CD4-positive, alpha-beta T cell treated with Interleukin-4 for 1 hour (primary cell): ENCODE measurements at places on chromosomes 5 and 9.

GRCh38 chr9:86471171-86471815, 117.1 kb upstream of the TUT7 start:
- DNase-seq, result no peak

DNA sequence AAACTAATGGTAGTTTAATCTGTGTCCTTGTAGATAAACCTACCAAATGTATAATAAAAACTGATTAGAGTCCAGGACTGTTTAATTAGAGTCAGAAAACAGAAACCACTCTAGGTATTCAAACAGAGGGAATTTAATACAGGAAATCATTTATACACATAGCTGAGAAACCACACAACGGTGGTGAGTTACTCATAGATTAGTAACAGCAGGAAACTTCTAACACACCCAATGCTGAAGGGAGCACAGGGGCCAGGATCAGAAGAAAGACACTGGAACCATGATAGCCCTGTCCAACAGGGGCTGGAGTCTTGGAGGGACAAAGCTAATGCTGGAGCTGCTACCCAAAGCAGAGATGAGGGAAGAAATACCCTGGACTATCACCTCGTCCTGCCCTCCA, 321.0 kb downstream of the ACTL7B start:
- no peak for DNase-seq

GRCh38 chr9:6186691-6187090, 28.9 kb upstream of the IL33 start:
- DNase-seq, result no peak

DNA sequence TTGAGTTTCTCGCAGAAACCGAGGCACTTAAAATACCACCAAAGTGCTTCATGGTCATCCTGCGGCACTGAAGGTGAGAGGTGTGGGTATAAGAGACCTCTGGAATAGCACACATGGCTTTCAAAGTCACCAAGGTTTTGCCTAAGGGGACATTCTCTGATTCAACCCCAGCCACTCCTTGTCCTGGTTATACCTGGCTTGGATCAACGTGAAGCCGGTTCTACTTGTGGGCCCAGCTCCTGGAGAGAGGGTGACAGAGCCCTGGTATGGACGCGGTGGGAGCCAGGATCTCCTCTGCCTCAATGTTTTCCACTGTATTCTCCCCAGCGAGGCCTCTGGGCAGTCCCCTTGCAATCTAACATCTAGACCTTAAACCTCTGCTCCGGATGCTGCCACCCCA, 132.0 kb downstream of the FSTL4 start:
- DNase-seq, result no peak

- no peak for DNase-seq
Measured at GRCh38 chr5:154285661-154286408, 95.3 kb downstream of the GALNT10 start.

DNA sequence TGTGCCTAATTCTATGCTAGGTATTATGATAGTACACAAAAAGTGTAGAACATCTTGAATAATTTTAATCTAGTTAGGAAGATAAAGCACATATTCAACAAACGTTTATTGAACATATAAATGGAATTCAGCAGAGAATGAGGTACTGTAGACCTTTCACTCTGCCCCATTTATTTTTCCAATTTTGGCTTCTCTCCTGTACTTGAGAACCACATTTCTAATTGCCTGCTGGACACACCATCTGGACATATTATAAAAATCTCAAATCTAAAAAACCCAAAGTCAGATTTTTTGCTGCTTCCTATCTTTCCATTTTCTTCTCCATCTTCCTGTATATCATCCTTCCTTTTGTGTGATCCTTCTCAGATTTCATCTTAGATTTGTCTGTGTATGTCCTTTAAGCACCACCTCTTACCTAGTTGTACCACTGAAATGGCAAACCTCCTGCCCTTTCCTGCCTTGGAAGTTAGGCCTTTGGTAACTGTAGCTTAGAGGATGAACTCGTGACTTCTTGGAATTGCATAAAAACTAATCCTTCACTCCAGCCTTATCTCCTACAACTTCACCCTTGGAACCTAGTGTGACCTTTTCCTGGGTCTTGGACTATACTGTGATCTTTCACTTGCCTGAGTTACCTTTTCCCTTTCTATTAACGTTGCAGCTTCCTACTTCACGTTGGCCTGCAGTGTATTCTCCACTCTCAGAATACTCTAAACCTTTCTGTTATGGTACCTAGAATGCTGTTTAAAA, 8.8 kb downstream of the SLC26A2 start:
- no peak for DNase-seq

- DNase-seq, result no peak
Measured at GRCh38 chr5:16837305-16837704, 98.8 kb downstream of the MYO10 start.

DNA sequence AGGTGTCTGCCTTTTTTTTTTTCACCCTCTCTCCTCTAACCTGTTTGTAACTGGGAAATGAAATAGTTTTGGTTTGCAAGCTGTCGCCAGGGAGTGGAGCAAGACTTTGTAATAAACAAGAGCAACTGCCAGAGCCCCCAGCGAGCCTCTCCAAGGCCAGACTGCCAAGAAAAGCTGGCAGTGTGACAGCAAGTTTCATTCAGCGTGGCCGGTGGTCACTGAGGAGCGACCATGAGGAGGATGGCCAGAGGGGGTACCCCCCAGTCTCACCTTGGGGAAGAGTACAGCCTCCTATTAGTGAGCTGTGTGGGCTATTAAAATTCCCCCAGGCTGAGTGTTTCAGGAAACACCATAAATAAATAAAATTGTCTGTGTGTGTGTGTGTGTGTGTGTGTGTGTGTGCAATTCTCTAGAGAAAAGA, 49.9 kb downstream of the ZFAND5 start:
- no peak for DNase-seq

GRCh38 chr9:134502809-134503211, 138.8 kb upstream of the COL5A1 start:
- DNase-seq, result no peak
